ENCODE measurements at places on chromosomes 2 and 18.

DNA sequence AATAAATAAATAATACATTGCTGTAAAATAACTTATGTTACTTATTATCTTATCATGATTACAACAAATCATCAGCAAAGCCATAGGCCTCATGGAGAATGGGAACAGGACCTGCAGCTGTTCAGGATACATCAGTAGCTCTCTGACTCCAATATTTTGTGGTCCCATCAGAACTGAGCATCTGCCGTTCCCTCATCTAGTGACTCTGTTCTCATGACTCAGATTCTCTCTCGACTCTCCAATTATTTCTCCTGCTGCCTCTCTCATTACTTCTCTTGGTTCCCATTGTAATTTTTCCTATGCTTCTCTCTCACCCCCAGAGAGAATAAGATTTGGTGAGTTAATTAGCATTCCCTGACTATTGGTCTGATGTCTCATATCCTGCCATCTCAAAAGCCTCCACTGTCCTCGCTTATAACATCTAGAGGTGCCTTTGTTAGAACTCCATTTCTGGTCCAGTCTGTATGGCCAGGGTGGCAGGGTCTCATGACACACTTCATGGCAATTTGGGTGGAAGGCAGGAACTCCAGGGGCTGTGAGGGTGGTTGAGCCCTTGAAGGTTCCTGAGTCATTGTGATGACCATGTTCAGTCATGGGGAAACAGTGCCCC lies 78.0 kb upstream of the TANC1 start:
- DNase-seq = no peak

DNA sequence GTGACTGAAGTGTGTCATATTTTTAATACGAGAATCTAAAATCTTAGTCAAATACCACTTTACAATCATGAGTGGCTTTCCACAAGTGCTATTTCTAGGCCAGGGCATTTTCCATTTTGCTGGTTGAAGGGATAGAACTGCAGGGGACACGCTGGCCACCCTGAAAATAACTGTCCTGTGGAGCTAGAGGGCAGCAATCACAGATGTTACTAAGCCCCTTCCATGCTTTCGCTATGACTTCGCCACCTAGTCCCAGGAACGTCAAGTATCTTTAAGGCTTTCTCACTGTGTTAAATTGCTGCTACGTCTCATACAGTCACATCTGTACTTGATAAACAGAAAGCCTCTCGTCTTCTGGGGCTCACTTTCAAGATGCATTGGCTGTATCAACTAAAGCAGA lies 171.8 kb downstream of the CDH2 start:
- DNase-seq = no peak

GRCh38 chr2:15560140-15560987 lies 770 bp downstream of the NBAS start:
- peak; percentile 15 for DNase-seq

- DNase-seq = no peak
Measured at GRCh38 chr2:185921048-185921756, 182.6 kb downstream of the FSIP2 start.

GRCh38 chr2:110995911-110996310 lies 124.8 kb upstream of the BCL2L11 start:
- no peak for DNase-seq

- DNase-seq = no peak
Measured at GRCh38 chr2:85678377-85678776, 10.4 kb upstream of the SFTPB start.

- DNase-seq = no peak
Measured at GRCh38 chr2:200575957-200576356, 9.9 kb upstream of the AOX1 start.

GRCh38 chr2:82576656-82577055 lies 1882.4 kb downstream of the SUCLG1 start:
- DNase-seq = no peak

DNA sequence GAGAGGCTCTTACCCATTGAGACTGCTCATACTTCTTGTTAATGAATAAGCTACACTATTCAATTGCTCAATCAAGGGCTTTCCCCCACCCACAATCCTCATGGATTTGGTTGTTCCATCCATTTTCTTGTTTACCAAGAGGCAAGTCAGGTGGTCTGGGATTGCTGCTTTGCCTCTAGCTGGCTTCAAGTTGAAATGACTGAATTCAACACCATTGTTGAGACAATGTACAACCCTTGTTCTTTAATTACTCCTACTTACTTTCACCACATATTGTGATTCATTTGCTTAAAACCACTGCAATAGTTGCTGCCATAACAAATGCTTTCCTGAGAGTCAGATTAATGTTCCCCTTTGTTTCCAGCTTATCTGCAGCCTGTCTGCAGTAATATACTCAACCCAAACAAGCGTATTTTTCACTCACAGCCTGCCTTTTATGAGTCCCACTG lies 532.2 kb downstream of the RIT2 start:
- no peak for DNase-seq

GRCh38 chr18:74375999-74376398 lies 60.4 kb downstream of the C18orf63 start:
- no peak for DNase-seq

GRCh38 chr2:9247786-9248185 lies 41.2 kb downstream of the ASAP2 start:
- no peak for DNase-seq

DNA sequence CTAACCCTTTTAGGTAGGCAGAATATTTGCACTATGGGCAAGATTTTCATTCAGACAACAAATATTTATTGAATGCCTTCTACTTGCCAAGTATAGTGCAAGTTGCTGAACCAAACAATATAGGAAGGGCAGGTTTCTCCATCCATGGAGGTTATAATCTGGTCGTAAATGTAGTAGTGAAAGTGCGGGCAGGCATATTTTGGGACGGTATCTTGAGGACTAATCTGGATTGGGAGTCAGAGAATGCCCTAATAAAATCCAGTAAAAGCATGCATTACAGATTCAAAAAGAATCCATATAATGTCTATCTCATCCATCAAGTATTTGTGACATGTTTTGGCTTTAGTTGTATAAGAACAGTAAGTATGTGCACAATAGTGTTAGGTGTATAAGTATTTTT lies 1.7 kb upstream of the NDUFV2 start:
- no peak for DNase-seq

GRCh38 chr2:206275312-206276055 lies 1.0 kb downstream of the ZDBF2 start:
- no peak for DNase-seq

GRCh38 chr2:182432051-182432450 lies 5.2 kb upstream of the PDE1A start:
- no peak for DNase-seq

DNA sequence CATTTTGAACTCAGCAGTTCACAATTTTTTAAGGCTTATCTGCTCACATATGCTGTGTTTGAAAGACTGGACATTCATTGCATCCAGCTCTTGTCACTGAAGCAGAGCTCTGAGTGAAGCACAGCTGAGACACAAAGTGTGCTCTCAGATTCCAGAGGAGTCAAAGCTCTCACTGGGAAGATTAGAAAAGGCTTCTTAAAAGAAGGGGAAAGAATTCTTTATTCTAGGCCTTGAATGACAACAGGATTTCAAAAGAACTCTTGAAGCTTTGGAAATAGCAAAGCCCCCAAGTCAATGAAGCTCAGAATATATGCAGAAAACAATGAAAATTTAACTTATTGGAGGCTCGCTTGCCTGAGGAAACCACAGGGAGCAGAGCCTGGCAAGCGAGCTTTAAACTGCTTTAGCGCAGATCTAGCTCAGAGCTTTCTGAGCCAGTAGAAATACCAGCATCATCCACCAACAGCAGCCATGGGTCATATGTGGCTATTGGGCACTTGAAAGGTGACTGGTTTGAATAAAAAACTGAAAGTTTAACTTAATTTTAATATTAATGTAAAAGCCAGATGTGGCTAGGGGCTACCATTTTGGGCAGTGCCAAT lies 369.7 kb downstream of the OSR1 start:
- DNase-seq = no peak

GRCh38 chr2:218482651-218483050 lies 63.7 kb downstream of the VIL1 start:
- no peak for DNase-seq

DNA sequence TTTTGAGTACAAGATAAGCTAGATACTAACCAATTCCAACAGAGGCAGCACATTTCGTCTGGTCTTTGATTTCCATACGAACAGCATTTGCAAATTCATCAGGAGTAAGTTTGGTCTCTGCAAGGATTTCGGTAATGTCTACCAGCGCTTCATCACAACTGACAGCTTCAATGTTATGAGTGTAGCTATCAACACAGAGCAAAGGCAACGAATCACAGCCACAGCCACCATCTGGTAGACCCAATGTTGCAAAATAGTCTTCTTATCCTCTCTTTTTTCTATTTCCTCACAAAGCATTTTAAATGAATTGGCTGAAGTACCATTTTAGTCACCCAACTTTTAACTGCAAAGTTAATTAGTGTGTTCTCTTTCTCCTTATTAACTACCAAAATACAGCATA lies 68.3 kb downstream of the REV1 start:
- DNase-seq = no peak

GRCh38 chr18:76317136-76317535 lies 177.9 kb downstream of the ZNF516 start:
- DNase-seq = no peak

GRCh38 chr2:218962859-218963492 lies 3.5 kb downstream of the CDK5R2 start:
- peak; percentile 70 for DNase-seq

DNA sequence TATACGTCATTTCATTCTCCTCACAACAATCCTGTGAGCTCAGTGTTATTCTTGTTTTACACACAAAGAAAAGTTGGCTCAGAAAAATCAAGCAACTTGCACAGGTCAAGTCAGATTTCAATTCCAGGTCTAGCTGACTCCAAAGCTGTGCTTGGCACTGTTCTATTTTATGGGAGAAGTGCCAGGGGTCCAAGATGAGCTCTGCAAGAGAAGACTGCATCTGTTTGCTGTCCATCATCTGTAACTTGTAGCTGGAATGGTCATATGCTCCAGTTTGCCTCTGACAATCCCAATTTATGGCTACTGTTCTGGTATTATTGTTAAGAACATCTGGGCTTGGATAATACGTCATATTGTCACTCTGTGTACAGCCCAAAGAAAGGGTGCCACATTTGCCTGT lies 28.9 kb downstream of the KCNF1 start:
- DNase-seq = no peak

DNA sequence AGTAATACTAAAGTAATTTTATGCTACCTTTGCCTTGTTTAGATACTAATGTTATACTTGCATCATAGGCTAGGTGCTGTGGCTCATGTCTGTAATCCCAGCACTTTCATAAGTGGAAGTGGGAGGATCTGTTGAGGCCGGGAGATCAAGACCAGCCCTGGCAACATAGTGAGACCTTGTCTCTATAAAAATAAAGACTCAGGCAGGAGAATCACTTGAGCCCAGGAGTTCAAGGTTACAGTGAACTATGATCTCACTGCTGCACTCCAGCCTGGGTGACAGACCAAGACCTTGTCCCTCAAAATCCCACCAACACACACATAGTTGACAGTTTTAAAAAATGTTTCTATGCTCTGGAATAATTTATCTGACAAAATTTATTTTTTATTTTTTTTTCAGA lies 6.9 kb upstream of the DNAJC27 start:
- no peak for DNase-seq

- DNase-seq = no peak
Measured at GRCh38 chr2:174949988-174950687, 55.0 kb downstream of the CHN1 start.

DNA sequence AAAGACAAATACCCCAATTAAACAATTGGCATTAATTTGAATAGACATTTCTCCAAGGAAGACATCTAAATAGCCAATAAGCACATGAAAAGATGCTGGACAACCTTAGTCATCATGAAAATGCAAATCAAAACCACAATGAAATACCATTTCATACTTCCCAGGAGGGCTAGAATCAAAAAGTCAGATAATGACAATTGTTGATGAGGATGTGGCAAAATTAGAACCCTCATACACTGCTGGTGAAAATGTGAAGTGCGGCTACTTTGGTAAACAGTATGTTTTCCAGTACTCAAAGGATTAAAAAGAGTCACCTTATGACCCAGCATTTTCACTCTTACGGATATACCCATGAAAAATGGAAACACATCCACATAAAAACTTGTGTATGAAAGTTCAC lies 91.6 kb downstream of the FIGN start:
- no peak for DNase-seq

- no peak for DNase-seq
Measured at GRCh38 chr2:119697290-119698020, 18.5 kb downstream of the TMEM177 start.

- DNase-seq = no peak
Measured at GRCh38 chr2:1625281-1626001, 118.9 kb downstream of the PXDN start.

GRCh38 chr2:216792222-216793021 lies 67.4 kb downstream of the TNP1 start:
- no peak for DNase-seq

DNA sequence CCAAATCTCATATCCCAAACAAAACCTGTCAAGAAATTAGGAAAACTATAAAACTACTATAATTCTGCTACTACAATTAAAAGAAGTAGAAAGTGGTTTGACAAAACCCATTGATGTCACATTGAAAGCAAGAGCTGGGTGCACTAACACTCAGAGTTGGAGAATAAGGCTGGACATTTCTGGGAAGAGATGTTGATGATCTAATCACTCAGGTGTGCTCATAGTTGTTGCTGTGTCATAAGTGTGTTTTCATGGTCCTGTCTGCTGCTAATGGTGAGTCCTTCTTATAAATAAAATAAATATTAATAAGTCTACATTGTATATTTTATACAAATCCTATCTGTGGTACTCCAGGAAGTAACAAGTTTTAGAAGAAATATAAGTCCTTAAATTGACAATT lies 168.2 kb upstream of the LRP1B start:
- no peak for DNase-seq

DNA sequence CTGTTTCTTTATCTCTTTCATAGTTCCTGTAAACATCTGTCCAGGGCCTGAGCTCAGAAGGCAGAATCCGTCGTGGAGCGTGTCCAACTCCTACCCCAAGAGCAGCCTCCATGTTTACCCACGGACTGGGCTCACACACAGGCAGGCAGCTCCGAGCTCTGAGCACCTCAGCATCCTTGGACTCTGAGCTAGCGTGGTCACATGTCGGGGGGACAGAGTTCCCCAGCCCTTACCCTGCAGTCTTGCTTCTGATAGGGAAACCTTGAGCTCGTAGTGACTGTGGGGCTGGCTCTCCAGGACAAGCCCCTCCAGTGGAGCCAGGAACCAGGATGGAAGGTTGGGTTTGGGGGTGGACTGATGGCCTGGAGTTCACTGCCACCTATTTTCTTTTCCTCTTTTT lies 15.1 kb upstream of the ST3GAL5 start:
- no peak for DNase-seq

GRCh38 chr2:167451496-167452289 lies 563.4 kb downstream of the XIRP2 start:
- DNase-seq = no peak

DNA sequence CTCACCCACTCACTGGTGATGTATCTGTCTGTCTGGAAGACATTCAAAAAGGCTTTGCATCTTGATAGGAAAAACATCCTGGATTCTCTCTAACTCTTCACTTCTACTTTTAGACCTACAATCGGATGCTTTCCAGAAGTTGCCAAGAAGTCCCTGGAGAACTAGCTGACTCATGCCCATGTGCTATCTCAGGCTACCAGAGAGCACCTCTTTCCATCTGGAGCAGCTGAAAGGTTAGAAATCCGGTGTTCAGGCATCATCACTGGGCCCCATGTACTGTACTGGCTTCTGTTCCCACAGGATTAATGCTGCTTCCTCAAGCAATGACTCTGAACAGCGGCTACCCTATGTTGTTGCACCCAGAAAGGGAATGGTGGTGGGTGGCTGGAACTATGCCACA lies 259.0 kb downstream of the NBAS start:
- DNase-seq = no peak
